ENCODE measurements at places on chromosomes 16 and 17. TPM values are rescaled to one million over a fixed set of nuclear protein-coding genes. Genes with fewer than 3 reads are reported as not detected.

The GRB7 gene
- total RNA-seq, result 0.60 TPM

The SDK2 gene
- 1.4 TPM for total RNA-seq

The THUMPD1 gene
- 56.4 TPM for total RNA-seq

The SLC22A31 gene
- not detected for total RNA-seq

The SLFN13 gene
- 22.0 TPM for total RNA-seq

The BRICD5 gene
- 2.3 TPM for total RNA-seq

DNA sequence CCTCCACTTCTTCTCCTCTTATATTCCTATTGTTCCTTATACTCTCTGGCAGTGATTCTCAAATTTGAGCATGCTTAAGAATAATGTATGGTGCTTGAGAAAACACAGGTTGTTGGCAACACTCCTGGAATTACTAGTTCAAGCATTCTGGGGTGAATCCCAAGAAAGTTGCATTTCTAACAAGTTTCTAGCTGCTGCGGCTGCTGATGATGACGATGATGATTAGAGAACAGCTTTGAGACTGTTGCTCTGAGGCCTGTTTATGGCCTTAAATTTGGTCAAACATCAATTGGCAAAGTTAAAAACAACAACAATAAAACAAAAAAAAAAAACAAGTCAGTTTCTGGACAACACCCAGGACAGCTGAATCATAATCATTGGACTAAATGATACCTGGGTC, 961.9 kb downstream of the CDH11 start:
- H3K27me3 ChIP-seq, result no peaks in the 10 kb centered on the region
- no peak overlapping the region for H3K4me3 ChIP-seq

DNA sequence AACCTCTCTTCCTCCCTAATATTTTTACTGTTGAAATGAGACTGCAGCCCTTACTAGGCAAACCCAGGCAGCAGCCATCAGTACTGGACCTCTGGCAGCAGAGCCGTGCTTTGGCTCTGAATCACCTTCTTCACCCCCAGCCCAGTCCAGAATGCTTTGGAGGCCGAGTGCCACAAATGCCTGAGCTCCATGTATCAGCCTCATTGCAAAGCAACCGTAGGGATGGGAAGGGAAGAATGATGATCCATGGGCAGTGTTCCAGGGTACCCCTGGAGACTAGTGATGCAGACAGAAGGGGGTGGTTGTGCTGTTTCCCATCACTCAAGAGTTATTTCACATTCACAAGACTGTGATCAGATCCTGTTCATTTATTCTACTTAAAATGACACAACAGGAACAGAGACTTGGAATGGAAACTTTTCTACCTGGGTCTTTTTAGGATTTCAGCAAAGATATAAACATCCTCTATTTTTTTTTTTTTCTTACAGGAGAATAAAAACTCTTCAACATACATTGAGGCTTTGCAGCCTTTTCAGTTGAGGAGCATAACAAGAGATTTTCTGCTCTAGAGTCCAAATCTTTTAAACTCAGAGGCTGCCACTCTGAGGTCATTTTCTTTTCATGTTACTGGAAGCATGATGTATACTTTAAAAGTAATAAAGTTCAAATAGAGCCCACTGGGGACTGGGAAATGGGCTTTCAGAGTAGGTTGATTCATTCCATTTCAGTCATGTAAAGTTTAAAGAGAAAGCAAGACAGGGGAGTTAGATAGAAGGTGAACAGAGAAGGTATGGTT, 138.3 kb downstream of the KCNJ2 start:
- H3K27ac ChIP-seq, result no peak overlapping the region
- DNase-seq, result no peak
- no peaks in the 10 kb centered on the region for H3K4me1 ChIP-seq
- H3K36me3 ChIP-seq, result no peaks in the 10 kb centered on the region
- H3K4me3 ChIP-seq, result no peak overlapping the region

DNA sequence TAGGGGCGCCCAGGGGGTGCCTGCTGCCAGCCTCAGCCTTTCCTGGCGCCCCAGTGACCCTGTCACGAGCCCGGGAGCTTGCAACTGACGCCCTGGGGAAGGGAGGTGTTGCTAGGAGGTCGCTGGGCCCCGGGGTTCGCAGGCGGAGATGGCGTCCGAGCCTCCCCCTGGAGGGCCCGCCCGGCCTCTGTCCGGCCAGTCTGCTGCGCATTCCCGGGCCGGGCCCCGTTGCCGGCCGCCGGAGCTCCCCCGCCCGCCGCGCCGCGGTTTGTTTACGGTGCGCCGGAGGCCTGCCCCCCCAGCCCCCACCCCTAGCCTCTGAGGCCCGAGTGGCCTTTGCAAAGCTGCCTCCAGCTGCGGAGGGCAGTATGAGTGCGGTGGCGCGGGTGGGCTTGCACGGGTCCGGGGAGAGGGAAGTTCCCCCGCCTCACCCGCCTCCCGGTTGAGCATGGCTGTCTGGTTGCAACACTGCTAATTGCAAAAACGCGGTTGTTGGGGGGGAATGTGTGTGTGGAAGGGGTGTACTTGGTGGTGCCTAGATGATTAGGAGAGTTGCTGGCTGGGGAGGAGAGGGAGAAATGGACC, 514 bp downstream of the THRA start:
- peak overlapping the region; percentile 76 for H3K27ac ChIP-seq
- DNase-seq, result peak; percentile 30
- H3K4me1 ChIP-seq, result peaks cover 45% of the 10 kb centered on the region
- peak overlapping the region; percentile 84 for H3K4me3 ChIP-seq

DNA sequence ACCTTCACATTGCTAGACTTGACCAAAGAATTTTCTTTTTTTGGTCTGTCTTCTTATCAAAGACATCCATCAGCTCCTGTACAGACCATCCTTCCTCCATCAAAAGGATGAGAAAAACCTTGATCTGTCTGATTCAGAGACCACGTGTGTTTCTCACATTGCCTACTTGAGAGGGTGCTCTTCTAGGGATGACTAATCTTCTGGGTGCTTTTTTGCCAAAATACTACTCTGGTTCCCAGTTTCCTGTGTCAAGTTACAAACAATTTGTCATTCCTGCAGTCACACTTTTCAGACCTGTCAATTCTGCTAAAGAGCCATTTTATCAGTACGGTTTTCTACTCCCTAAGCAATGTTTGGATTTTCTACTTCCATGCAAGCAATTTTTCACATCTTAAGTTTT, 492.2 kb downstream of the CDH11 start:
- no peaks in the 10 kb centered on the region for H3K36me3 ChIP-seq
- H3K4me1 ChIP-seq, result no peaks in the 10 kb centered on the region
- no peaks in the 10 kb centered on the region for H3K27me3 ChIP-seq
- no peak overlapping the region for H3K27ac ChIP-seq
- no peak overlapping the region for H3K4me3 ChIP-seq

GRCh38 chr17:16936536-16937310, 35.2 kb downstream of the TNFRSF13B start:
- no peaks in the 10 kb centered on the region for H3K36me3 ChIP-seq
- H3K27me3 ChIP-seq, result no peaks in the 10 kb centered on the region
- DNase-seq, result no peak

GRCh38 chr17:59389066-59389465, 57.6 kb downstream of the YPEL2 start:
- H3K4me3 ChIP-seq, result no peak overlapping the region
- H3K27me3 ChIP-seq, result no peaks in the 10 kb centered on the region
- H3K27ac ChIP-seq, result no peak overlapping the region
- no peak for DNase-seq

- peaks cover 42% of the 10 kb centered on the region for H3K36me3 ChIP-seq
- no peak for DNase-seq
- H3K4me1 ChIP-seq, result peaks cover 22% of the 10 kb centered on the region
- H3K27ac ChIP-seq, result peak overlapping the region; percentile 8
Measured at GRCh38 chr17:40415390-40415789, 2.3 kb downstream of the TOP2A start.

DNA sequence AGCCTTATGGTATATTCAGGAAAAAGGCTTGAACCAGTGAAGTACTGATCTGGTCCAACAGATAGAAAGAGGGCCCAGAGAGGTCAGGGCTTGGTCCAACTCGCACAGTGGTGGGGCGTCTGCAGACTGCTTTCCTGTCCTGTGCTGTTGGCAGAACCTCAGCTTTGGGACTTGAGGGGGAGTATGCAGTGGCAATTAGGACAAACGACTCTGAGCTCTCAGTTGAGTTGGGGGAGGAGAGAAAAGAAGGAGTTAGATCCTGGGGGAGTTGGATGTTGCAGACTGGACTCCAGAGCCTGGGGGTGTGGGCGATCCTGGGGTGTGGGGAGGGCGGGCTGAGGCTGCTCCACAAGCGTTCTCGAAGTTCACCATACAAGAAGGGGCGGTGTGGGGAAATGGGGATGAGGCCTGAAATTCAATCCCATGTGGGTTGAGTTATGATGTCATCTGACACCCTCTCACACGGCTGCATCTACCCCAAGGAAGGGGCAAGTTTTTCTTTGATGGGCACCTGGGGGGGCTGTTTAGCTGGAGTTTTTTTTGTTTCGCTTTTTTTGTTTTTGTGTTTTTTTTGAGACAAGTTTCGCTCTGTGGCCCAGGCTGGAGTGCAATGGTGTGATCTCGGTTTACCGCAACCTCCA, 14.6 kb downstream of the GRB7 start:
- DNase-seq, result no peak
- H3K36me3 ChIP-seq, result no peaks in the 10 kb centered on the region
- peaks cover 45% of the 10 kb centered on the region for H3K4me1 ChIP-seq

Measured in activated naive CD8-positive, alpha-beta T cell treated with anti-CD3 and anti-CD28 coated beads for 36 hours (primary cell).